ENCODE measurements at places on chromosomes 13 and 19.

- peak; percentile 11 for DNase-seq
These were observed 82.4 kb downstream of the GGACT start for GRCh38 chr13:100506154-100506553.

GRCh38 chr19:35949131-35949530 is 13.0 kb downstream of the LRFN3 start:
- DNase-seq, result no peak

GRCh38 chr19:39983695-39984300 is 12.8 kb downstream of the PSMC4 start:
- DNase-seq, result no peak

- DNase-seq, result no peak
These were observed 377.0 kb downstream of the OLFM4 start for GRCh38 chr13:53405616-53406015.

DNA sequence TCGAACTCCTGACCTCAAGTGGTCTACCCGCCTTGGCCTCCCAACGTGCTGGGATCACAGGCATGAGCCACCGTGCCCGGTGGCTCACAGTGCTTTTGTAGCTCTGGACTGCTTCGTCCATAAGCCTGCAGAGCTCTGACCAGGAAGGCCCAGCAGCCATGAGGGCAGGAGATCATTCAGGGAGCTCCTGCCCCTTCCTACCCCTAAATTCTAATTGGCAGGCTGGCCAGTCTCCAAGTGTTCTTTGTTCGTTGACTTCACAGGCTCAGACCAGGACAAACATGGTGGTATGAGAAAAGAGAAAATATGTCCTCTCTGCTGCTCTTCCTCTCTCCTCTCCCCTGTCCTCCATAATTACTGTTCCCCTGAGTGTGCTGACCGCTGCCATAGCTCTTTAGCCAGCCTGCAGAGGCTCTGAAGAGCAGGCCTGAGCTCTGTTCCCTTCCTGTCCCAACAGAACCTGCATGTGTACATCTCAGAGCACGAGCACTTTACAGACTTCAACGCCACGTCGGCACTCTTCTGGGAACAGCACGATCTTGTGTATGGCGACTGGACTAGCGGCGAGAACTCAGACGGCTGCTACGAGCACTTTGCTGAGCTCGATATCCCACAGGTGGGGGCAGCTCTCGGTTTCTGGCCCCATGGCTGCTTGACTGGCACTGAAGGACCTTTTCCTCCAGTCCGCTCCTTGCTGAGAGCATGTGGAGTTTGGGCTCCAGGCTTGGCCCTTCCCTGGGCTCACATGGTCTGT is 19.0 kb downstream of the CLPTM1 start:
- DNase-seq, result no peak

DNA sequence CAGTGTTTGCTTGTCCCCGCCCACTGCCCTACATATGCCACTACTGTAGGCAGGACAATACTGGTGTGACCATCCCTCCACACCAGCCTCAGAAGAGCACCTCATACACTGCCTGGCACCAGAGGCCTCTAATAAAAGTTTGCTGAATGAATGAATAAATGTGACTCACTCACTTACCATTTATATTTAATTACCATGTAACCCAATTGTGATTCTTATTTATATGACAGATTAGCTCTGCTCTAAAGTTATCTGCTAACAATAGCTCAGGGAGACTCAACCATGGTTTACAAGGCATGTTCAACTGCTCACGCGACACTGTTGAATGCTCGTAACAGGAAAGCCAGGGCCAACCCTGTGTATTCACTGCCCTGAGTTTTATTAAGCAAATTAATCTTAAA is 66.0 kb upstream of the DOCK9 start:
- no peak for DNase-seq

GRCh38 chr19:52115526-52116053 is 20.0 kb upstream of the ZNF841 start:
- DNase-seq, result no peak

DNA sequence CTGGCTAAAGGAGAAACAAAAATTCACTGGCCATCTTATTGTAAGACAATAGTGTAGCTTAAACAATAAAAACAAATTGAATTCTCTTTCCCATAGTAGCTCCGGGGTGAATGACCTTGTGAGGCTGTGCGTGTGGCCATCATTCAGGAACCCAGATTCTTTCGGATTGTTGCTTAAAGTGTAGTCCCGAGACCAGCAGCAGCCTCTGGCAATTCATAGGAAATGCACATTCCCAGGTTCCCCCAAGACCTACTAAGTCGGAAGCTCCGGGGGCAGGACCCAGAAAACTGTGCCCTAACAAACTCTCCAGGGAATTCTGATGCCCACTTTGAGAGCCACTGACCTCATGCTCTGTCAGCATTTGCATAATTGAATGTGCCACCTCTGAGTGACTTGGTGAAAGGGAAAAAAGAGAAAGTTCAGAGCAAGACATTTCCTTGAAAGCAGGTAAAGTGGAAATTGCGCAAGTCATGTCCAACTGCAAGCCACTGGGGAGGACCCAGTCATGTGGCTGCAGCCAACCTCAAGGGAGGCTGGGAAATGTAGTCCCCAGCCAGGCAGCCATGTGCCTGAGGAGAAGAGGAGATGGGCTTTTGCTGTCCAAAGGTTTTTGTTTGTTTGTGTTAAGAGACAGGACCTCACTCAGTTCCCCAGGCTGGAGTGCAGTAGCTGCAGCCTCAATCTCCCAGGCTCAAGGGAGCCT is 50.7 kb upstream of the PNMA8B start:
- DNase-seq, result no peak

DNA sequence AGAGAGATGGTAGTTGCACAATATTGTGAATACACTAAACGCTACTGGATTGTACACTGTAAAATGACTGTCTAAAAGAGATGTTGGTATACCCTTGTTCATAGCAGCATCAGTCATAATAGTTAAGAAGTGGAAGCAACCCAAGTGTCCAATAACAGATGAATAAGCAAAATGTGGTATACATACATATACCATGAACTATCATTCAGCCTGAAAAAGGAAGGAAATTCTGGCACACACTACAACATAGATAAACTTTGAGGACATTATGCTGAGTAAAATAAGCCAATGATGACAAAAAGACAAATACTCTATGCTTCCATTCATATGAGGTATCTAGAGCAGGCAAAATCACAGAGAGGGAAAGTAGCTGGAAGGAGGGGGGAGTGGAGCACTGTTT is 16.0 kb downstream of the DZIP1 start:
- DNase-seq, result no peak

GRCh38 chr13:97875218-97875617 is 78.3 kb upstream of the IPO5 start:
- no peak for DNase-seq

GRCh38 chr13:35621989-35622388 is 145.5 kb upstream of the MAB21L1 start:
- DNase-seq, result no peak

DNA sequence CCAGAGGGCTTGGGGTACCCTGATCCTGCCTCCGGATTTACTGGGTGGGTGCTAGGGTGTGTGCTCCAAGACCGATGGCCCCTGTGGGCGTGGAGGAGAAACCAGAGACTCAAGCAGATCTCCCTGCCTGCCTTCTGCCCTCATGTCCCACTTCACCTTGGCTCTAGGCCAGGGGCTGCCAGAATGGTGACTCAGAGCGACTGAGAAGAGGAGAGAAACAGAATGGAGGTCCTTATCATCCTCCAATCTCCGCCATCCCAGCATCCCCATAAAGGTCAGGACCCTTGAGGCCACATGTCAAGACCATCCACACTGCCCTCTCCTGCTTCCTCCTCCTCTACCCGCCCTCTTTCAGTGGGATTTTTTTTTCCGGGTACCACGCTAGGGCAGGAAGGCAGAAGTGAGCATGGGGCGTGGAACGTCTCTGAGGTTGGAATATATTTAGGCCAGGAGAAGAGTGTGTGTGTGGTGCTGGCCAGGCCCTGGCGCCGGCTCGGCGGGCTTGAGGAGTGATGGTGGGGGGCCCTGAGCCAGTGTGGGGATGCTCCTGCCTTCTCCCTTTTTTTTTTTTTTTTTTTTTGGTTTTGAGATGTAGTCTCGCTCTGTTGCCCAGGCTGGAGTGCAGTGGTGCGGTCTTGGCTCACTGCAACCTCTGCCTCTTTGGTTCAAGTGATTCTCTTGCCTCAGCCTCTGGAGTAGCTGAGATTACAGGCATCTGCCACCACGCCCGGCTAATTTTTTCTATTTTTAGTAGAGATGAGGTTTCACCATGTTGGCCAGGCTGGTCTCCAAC is 22.3 kb downstream of the IER2 start:
- DNase-seq, result peak; percentile 56

- no peak for DNase-seq
These were observed 468.9 kb upstream of the TSHZ3 start for GRCh38 chr19:31817971-31818797.

DNA sequence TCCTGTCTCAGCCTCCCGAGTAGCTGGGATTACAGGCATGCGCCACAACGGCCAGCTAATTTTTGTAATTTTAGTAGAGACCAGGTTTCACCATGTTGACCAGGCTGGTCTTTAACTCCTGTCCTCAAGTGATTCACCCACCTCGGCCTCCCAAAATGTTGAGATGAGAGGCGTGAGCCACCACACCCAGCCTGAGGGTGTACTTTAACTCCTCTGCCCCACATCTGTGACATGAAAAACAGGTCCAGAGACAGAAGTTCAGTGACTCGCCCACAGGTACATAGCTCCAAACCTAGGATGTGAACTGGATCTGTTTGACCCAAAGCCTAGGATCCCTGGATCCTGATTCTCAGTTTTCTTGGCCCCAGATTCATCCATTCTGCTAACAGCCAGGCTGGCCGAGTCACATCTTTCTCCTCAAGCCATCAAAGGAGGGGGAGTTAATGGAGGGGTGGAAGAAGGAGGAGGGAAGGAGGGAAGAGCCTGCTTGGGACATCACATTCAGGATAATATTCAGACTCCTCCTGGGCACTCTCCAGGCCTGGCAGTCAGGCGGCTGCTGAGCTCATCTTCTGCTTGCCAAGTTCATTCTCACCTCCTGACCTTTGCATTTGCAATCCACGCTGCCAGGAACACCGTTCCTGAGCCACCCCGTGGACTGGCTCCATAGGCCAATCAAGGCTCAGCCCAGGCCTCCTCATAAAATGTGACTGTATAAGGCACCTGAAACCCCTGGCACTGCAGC is 3.1 kb downstream of the SPC24 start:
- no peak for DNase-seq

DNA sequence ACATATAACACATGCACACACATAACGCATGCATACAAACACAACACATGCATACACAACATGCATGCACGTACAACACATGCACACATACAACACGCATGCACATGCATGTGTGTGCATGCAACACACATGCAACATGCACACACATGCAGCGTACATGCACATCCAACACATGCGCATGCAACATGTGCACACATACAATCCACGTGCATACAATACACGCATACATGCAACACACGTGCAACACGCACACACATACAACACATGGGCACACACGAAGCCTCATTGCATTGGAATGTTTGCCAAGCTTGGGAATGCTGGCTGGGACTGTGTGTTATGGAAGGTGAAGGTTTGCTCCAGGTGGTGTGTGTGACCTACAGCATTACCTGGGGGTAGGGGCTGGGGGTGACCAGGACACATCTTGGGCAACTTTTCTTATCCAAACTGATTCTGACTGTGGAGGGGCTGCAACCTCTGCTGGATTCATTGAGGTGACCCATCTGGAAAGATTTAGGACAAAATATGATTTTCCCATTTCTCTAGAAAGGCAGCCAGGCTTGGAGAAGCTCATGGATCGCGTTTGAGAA is 58.9 kb downstream of the SPACA7 start:
- DNase-seq, result no peak

All from stimulated activated effector memory CD8-positive, alpha-beta T cell treated with anti-CD3 and anti-CD28 coated beads, Interleukin-12 subunit alpha, Interleukin-12 subunit beta, amount 100 ng/mL, for 72 hours (primary cell).